GM18507 (cell line): ENCODE measurements at places on chromosomes 16 and 17.
A peak's percentile ranks its signal among the peaks of the same experiment; 100 is the strongest.

DNA sequence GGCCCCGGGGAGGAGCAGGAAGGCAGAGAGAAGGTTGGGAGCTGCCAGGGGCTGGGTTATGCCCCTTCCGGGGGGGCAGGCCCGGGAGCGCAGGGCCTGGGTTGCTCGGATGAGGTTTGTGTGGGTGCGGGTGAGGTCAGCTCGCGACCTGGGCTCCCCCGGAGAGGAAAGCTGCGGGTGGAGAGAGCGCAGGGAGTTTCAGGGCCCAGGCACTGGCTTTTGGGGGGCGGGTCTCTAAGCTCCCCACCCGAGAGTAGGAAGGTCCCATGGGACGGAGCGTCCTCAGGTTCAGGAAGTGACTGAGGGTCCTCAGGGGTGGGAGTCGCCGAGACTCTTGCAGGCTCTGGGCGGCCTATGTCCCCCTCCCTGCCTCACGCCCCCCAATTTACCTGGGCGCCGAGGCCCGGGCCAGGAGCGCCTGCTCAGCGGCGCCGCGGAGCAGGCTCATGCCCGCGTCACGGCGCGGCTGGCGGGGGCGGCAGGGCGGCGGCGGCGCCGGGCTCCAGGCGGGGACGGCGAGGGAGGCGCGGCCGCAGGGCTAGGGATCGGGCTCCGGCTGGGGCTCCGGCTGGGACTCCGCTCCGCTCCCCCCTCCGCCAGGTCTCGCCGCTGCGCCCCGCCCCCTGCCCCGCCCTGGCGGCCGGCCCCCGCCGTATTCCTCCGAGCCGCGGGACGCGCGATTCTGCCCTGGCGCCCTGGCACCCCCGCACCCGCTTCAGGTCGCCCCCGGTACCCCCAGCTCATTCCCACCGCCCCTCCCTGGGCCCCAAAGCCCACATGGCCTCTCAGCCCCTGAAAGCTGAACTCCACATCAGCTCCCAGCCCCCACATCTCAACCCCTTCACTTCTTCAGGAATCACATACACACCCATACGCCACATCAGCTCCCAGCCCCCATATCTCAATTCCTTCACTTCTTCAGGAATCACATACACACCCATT is at the start of gene DOK4:
Gene DOK4, minus strand, starts transcription at position 578 of the 942 bp plus-strand sequence. CDS start 6,986 bp downstream, outside the sequence.
- peak; percentile 86 for DNase-seq

DNA sequence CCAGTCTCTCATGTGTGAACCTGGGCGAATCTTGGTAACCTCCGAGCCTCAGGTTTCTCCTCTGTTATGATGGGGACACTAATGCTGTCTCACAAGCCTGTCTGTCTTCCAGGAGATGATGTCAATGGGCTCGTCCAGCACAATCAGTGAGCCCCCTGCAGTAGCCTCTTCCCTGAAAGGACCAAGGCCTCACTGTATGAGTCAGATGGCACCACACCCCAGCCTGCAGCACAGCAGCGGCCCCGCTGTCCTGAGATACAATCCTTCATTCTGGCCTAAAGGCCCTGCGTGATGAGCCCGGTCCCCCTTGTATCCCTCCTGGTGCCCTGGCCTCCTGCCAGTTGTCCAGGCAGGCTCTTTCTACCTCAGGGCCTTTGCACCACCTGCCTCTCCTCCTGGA is 234.4 kb downstream of the IRF8 start:
- no peak for DNase-seq

GRCh38 chr16:84155771-84156170 is 10.7 kb downstream of the DNAAF1 start:
- no peak for DNase-seq

DNA sequence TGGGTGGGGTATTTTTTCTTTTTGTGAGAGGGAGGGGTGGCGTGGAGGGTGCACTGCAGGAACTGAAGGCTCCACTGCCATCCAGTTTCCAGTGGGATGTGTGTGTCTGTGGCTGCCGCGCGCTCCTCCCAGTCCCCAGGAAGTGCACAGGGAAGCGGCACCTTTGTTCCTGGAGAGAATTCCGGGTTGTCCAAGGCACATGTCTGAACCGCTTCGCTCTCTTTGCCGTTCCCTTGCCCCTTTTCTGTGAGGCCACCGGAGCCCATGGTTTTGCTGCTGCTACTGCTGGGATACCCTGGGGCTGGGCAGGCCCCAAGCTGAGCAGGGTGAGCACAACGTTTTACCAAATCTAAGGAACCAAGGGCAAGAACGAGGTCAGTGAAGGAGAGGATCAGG is 19.5 kb downstream of the ACSF3 start:
- DNase-seq = no peak

- DNase-seq = no peak
Observed at GRCh38 chr17:42982266-42982665, 1.9 kb downstream of the RUNDC1 start.

DNA sequence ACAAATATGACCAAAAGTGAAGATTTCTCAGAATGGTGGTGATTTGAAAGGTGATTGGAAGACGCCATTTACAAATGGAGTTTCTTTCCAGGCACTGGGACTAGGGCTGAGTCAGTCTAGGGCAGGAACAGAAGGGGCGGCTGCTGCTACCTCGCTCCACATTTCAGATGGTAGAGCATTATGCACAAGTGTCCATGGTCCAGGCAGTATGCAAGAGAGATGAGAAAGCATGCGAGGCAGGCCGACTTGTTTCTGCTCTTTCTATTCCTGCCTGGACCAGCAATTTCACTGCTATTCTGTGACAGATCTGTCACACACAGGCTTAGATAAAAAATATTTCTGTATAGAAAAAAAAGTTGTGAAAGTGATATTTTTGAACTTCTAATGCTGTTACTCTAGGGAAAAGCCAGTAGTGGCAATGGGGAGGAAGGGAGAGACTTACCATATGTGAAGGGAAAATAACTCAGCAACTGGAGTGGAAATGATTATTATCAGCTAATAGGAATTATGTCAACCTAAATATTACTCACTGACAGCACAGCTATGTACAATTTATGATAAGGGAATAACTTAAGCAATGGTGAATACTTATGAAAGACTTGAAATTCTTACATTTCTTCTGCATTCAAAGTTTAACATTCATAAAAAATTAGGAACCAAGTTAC is 134.7 kb upstream of the NETO2 start:
- no peak for DNase-seq

DNA sequence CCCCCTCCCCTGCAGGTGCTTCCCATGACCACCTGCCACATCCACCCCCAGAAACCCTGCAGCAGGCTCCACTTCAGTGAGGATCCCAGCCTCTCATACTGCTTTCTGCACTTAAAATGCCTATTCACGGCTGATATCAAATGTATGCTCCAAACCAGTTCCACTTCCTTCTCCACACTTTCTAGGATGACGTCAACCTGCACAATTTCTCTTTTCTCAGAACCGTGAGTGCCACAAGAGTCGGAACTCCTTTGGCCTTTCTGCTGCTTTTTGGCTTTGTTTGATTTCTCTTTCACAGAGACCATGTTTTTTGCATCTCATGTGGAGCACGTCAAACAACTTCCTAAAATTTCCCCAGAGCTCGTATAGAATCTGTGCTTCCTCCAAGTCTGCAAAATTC is 378.8 kb upstream of the TNRC6C start:
- DNase-seq = no peak

DNA sequence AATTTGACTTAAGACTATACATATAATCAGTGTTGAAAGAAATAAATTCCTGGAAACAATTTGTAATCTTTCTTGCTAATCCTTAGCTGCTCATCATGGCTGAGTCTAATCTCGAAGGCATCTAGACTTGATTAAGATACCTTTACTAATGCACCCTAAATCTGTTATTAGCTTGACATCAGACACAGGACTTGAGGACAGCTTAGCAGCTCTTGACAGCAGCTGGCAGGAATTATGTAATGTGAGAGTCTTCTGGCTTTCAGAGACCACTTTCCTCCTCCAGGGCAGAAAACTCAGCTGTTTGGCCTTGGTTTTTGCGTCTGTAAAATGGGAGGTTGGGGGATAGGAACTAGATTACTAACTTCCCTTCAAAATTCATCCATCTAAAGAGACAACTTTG is 7.1 kb upstream of the MPP2 start:
- no peak for DNase-seq

- DNase-seq = no peak
Observed at GRCh38 chr17:5864741-5865657, 205.2 kb upstream of the WSCD1 start.

DNA sequence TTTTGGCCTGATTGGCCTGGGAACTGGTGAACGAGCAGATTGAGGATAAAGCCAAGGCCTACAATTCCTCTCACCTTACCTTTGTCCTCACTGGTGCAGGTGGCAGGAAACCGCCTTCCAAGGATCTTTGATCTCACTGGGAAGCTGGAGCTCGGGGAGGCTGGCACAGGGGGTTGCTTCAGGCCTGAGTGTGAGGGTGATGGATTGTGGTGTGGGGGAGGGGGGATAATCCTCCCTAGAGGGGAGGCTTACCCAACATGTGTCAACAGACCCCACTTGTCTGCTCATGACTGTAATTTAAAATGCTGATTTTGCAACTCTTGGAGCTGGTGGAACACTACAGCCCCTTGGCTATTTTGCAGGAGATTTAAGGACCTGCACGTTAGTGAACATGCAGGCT is 4.5 kb upstream of the RMI2 start:
- no peak for DNase-seq

DNA sequence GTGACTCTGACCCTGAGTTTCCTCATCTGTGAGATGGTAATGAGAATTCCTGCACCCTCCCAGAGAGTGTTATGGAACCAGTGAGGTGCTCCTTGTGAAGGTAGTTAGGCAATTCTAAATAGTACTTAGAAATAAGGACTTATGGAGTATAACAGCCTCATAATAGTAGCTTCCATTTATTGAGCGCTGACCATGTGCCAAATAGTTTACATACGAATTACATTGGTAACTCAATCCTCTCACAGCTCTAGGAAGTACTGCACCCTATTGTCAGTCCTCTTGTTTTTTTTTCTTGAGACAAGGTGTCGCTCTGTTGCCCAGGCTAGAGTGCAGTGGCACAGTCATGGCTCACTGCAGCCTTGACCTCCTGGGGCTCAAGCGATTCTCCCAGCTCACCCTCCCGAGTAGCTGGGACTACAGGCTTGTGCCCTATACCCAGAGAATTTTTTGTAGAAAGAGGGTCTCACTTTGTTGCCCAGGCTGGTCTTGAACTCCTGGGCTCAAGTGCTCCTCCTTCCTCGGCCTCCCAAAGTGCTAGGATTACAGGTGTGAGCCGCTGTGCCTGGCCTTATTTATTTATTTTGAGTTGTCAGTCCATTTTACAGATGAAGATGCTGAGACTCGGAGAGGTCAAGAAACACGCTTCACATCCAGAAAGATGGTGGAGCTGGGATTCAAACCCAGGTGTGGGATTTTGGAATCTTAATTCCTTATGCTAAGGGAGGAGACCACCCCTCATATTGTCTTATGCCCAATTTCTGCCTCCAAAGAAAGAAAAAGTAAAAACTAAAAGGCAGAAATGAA is 2.9 kb downstream of the TNS4 start:
- no peak for DNase-seq

- DNase-seq = no peak
Observed at GRCh38 chr17:47864791-47865216, 13.8 kb upstream of the SP6 start.

- no peak for DNase-seq
Observed at GRCh38 chr17:10612957-10613744, 44.0 kb downstream of the MYH3 start.

DNA sequence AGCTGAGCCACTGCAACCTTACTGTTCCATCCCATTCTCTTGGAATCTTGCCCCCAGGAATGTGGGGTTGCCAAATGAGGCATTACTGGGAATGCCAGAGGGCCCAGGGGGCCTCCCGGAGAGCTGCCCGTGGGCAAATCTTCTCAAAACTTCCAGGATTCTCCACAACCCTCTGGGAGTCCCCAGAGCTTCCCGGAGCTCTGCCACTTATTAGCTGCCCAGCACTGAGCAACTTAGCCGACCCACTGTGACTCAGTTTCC is 306.0 kb downstream of the FOXL1 start:
- DNase-seq = no peak

DNA sequence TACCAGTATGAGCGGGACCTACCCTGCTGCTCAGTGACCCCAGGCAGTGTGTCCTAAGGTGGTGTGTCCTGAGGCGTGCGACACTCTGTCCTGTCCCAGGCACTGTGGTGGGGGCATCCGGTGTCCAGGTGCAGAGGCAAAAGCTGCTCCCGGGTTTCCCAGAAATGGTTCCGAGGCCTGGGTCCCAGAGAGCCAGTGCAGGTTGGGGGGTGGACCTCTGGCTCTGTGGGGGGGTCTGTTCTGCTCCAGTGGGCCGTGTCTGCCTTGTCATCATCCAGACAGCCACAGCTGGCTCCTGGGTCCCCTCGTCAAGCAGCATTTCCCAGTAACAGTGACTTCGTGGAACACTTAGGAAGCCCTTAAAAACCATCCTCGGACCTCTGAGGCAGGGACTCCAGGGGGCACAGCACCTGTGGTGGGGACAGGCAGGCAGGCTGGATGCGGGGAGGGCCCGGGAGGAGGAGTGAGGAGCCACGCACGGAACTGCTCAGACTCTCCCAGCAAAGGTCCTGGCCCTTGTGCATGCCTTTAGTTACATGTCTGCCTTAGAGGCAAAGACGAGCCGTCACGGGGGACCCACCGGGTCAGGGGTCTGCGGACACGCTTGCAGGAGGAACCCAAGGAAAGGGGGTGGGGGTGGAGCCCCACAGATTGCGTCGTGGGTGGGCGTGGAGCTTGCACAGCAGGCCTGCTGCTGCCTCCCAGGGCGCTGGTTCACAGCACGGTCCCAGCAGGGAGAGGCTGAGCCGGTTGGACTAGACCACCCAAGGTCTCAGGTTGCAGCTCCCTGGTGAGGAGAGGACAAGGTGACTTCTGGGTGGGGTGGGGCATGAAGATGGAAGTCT is 5.6 kb downstream of the SLC16A3 start:
- no peak for DNase-seq

GRCh38 chr17:60386147-60387058 is 5.5 kb downstream of the USP32 start:
- DNase-seq = no peak

GRCh38 chr16:84617041-84617790 is 662 bp downstream of the COTL1 start:
- no peak for DNase-seq

GRCh38 chr17:17356149-17356930 is 53.2 kb downstream of the NT5M start:
- DNase-seq = peak; percentile 68

GRCh38 chr17:37717627-37718323 is 27.1 kb downstream of the HNF1B start:
- DNase-seq = no peak
